ENCODE measurements at places on chromosomes 4 and X. TPM values are rescaled to one million over a fixed set of nuclear protein-coding genes. Genes with fewer than 3 reads are reported as not detected.

DNA sequence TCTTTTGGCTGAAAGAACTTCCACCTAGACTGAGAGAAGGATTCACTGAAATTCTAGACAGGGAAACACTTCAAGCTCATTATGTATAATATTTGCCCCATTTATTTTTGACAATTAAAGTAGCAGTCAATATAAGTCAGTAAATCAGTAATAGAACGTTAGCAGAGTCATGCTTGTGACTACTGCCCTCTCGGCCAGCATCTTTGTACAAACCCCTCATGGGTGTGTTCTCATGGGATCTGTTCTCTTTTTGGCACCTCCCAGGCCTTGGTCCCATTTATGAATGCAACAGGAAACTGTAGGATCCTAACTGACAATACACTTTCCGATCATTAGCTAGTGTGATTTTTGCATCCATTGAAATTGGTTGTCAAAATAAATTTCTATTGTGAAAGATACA lies 2.9 kb downstream of the MSL3 start:
- no peak for DNase-seq

GRCh38 chrX:44747317-44747716 lies 96.5 kb upstream of the DUSP21 start:
- no peak for DNase-seq

DNA sequence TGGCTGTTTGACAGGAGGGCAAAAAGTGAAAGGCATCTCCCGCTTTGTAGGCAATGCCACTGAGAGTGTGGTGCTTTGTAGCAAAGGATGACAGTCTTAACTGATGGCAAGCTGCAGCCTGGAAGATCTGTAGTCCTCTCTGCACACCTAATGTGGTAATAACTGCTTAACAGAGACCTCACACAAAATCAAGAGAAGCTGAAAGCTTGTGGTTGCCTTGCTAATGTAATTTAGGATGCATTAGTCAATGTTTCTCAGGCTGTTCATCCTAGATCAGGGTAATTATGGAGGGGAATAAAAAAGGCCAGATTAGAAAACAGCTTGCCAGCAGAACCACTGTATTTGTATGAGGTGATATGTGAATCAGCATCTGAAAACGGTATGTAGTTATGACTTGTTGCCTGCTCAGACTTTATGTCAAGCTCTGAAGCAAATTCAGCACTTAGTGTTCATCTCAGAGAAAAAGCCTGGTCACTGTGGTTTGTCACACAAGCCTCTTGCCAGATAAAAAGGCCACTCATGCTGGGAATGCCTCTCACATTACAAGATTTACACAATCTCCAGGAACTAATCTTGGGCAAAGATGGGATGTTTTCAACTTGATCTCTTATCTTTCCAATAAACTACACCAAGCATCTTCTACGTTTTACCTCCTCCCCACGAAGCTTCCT lies 130.8 kb downstream of the ENOX2 start:
- DNase-seq: peak; percentile 56

DNA sequence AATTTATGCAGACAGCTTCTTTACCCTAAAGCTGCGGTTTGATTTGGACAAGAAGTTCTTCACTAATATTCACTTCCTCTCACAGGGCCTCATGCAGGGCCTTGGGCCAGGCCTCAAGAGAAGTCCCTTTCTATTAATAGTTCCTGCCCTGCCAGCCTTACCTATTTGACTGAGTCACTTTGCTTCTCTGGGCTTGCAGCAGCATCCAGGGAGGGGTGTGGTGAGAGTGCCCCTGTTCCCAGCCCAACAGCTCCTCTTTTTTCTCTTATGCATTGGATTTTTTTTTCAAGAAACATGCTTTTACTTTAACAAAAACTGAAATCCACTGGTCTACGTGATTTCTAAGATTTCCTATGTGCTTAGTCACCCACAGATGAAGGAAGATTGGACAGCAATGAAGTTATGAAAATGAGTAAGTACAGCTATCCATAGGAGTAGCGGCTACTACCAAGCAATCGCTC lies 26.7 kb downstream of the FAM156B start:
- peak; percentile 22 for DNase-seq

GRCh38 chrX:16394290-16394689 lies 227.0 kb downstream of the MAGEB17 start:
- DNase-seq: no peak

DNA sequence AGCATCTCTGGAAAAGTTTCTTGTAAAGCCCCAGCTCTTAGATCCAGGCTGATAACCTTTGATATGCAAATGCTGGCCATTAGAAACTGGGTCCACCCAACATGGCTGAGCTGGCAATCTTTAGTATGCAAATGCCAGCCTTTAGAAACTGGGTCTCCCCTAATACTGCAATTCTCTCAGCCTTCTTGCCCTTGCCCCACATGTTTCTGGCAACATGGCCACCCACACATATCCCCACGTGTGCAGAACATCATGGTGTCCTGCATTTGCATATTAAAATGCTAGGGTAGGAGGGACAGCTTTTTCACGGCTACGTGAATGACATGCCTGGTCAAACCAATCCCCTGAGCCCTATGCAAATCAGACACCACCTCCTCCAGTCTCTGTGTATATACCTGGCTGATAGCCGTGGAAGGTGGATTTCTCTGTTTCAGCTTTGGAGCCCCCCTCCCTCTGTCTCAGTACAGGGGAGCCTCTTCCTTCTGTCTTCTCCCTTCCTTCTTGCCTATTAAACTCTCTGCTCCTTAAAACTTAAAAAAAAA lies 344.0 kb upstream of the NWD2 start:
- no peak for DNase-seq

GRCh38 chr4:135227842-135228241 lies 1026.3 kb upstream of the PABPC4L start:
- no peak for DNase-seq

DNA sequence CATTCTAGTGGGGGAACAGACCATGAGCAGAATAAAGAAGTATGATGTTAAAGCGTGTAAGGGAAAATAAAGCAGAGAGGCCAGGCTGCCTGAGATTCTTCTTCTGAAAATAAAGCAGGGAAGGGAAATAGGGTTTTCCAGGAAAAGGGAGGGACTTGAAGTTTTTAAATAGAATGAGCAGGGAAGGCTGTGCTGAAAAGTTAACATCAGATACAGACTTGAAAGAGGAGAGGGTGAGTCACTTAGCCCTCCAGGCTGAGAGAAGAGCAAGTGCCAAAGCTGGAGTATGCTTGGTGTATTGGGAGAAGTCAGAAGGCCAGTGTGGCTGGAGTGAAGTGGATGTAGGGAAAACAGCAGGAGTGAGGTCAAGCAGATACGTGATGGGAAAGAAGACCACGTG lies 10.0 kb upstream of the PLK4 start:
- peak; percentile 81 for DNase-seq

DNA sequence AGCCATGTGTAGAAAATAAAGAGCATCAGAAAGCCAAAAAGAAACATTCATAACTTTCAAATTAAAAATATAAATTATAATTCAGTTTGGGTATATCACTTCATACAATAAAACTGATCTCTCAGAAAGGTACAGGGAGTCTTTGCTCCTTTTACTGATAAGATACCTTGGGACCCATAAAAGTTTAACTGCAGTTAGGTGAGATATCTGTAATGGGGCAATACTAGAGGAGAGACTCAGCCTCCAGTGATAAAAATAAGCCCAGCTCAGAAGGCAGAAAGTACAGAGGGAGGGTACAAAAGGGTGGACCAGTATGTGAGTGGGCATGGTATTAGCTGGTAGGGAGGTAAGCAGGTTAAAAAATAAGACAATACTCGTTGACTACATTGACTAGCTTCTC lies 180.9 kb upstream of the AGTR2 start:
- DNase-seq: no peak

GRCh38 chr4:107114059-107114458 lies 77.9 kb upstream of the DKK2 start:
- no peak for DNase-seq

DNA sequence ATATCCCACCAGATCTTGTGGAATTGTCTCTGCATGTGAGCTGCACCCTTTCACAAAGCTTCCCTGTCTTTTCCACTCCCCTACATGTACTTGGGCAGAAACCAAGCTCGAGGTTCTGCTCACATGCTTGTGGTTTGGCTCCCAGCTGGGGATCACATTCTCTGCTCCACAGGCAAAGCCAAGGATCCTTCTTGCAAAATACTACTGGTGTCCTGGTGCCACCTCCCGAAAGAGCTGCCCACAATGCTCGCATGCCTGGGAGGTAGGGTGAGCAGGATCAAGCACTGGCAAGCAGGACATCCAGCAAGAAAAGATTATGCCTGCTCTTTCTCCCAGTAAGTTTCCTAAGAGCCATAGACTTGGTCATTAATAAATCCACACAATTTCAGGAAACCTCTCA lies 45.1 kb upstream of the PPARGC1A start:
- DNase-seq: peak; percentile 86

- DNase-seq: no peak
Measured at GRCh38 chr4:143394739-143395453, 58.2 kb downstream of the GAB1 start.

GRCh38 chr4:112185740-112186670 lies 40.8 kb downstream of the FAM241A start:
- DNase-seq: peak; percentile 73

DNA sequence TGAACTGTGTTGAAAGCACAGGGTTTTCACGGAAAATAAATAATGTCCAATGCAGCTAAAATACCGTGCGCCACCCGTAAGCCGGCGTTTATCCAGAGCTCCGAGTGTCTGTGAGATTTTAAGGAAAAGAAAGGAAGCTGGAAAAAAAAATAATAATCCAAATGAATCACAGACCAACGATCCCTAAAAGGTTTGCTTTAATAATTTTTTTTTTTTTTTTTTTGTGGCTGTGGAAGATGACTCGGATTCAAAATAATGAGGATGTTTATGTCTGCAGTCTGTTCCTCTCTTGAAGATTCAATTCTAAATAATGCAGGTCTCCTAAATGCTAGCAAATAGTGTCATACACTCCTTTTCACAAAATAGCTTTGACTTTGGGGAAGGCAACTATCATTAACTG lies 84.6 kb upstream of the PPP2R3B start:
- DNase-seq: no peak

GRCh38 chrX:2735270-2735669 lies 16.6 kb upstream of the XG start:
- DNase-seq: no peak

DNA sequence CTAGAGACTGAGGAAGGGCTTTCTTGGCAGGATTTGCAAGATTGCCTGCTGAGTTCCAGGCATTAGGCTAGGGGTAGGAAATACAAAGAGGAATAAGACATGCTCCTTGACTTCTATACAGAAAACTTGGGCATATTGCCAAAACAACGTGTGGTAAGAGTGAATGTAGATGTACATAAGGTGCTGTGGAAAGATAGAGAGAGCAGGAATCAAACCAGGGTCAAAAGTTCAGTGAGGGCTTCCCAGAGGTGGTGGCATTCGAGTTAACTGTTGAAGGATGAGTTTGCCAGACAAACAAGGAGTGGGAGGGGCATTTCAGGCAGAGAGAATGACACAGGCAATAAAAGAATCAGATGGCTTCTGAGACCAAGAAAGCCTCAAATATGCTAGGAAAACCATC lies 187.9 kb downstream of the KDR start:
- DNase-seq: no peak

DNA sequence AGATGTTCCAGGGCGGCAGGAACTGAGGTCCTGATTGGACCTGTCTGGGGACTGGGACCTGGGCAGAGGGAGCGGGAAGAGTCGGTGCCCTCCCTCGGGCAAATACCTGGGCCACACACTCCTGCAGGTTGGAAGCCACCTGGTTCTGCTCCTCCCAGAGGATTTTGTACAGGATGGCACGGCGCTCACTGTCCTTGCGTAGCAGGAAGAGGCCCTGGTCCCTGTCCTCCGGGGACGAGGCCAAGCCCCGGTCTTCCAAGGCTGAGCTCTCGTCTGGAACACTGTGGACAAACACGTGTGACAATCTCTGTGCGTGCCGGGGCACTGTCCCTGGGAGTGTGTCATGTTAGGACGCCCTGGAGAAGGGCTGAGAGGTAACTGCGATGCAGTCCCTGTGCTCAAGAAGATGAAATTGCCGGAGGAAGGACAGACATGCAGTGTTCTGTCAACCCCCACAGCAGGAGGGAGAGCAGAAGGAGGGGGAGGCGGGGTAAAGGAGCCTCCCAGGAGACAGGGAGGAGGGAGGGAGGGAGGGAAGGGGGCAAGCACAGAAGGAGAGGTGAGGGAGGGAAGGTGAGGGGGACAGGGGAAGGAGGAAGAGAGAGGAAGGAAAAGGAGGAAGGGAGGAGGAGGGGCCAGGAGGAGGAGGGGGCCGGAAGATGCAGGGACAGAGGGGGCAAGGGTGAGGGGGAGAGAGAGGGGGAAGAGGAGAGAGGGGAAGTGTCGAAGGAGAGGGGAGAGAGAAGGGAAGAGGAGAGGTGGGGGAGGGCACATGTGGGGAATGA lies 29.0 kb downstream of the PDHA1 start:
- DNase-seq: no peak

- no peak for DNase-seq
Measured at GRCh38 chrX:344371-344901, 25.8 kb upstream of the GTPBP6 start.

DNA sequence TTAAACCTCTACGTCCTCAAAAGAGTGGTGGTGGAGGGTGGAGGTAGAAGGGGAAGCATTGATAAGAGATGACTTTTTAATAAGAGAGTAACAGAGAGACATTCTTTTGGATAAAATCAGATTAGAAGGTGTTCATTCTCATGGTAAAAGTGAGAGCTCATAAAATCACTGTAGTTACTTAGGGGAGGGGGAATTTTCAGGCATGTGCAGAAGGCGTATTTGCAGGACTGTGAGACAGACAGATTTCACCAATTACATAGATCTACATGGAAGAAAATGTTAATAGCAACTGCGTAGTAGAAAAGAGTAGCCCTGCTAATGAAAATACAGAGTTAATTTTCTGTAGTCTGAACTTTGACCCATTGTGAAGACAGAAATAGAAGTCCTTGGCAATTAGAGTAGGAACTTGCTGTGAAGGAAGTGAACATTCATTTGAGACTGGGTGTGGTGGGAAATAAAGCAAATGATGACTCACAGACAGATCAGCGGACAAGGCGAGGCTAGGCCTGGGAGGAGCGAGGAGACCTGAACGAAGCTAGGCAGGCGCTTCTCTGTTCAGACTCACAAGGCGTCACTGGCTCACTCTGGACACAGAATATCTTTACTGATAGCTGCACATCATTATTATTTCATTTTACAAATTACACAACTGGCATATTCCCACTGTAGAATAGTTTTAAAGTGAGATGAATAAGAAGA lies 57.2 kb upstream of the FAM9C start:
- peak; percentile 93 for DNase-seq

GRCh38 chr4:589219-589963 lies 13.3 kb upstream of the TMEM271 start:
- DNase-seq: no peak

GRCh38 chrX:26613956-26614355 lies 398.0 kb downstream of the MAGEB5 start:
- peak; percentile 11 for DNase-seq

Gene KDR
- 0.86 TPM for total RNA-seq

Gene LONRF3
- total RNA-seq: 0.43 TPM

Gene BTC
- 0.43 TPM for total RNA-seq

Gene PLCXD1
- 8.2 TPM for total RNA-seq

Gene CXXC4
- total RNA-seq: 0.32 TPM

Gene RASL11B
- total RNA-seq: 1.3 TPM

Gene BEX2
- total RNA-seq: 2.3 TPM

Gene CDX4
- total RNA-seq: not detected

Gene AR
- total RNA-seq: 11.3 TPM

Gene IL3RA
- total RNA-seq: not detected

Data from fibroblast of villous mesenchyme (primary cell).